Activated gamma-delta T cell (primary cell): ENCODE measurements at places on chromosomes 3 and 15.

DNA sequence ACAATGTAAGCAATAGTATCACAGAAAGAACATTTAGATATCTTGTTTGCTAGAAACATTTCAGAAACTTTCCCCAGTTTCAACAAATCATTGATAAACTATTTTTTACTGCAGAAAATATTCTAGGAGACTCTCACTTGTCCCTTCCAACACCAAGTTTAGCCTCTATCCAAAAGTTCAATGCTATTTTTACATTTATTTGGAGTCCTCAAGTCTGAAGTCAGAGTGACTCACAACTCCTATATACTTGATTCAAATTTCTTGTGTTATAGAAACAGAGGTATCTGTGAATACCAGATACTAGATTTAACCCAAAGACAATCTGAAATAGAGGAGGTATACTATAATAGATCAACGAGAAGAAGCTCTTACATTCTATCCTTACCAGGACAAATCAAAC lies 49.6 kb downstream of the RFX7 start:
- no peak for DNase-seq

- no peak for DNase-seq
These were observed 6.7 kb downstream of the CA12 start for GRCh38 chr15:63374686-63375520.

- DNase-seq, result no peak
These were observed 22.3 kb downstream of the NR2F2 start for GRCh38 chr15:96352604-96353405.

- no peak for DNase-seq
These were observed 10.5 kb downstream of the PRKAR2A start for GRCh38 chr3:48837163-48837562.

DNA sequence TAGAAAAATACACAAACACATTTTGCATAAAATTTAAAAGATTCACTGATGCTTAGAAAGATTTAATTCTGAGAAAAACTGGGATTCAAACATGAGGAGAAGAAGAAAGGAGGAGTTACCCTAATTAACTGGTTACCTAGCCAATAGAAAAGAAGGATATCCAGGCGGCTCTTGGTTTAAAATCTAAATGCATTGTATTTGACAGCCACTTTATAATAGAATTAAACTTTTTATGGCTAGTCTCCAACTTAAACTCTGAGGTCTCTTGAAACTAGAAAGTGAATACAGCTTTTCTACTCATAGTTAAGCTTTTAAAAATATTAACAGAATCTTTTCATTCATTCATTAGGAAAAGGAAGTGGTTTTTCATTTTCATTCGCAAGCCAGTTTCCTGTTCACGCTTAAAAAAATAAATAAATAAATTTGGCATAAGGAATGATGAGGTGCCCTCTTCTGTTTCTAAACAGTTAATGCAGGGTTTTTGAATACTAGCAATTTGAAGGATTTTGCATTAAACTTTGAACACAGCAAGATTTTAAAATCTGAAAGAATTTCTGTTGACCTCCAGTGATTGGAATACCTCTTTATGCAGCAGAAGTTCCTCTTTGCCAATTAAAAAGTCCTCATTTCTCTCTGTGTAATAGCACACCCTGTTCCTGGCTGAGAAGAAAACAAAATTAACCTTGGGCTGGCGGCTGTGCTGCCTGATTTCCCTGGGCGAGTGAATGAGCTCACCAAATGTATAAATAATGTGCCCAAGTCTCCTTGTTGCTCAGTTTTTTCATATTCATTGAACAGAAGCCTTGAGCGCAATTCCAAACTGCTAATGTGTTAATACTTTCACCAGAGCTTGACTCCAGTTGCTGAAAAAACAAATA lies 105.1 kb downstream of the ZMAT3 start:
- DNase-seq, result no peak
